ENCODE measurements at places on chromosomes 3 and 15.

DNA sequence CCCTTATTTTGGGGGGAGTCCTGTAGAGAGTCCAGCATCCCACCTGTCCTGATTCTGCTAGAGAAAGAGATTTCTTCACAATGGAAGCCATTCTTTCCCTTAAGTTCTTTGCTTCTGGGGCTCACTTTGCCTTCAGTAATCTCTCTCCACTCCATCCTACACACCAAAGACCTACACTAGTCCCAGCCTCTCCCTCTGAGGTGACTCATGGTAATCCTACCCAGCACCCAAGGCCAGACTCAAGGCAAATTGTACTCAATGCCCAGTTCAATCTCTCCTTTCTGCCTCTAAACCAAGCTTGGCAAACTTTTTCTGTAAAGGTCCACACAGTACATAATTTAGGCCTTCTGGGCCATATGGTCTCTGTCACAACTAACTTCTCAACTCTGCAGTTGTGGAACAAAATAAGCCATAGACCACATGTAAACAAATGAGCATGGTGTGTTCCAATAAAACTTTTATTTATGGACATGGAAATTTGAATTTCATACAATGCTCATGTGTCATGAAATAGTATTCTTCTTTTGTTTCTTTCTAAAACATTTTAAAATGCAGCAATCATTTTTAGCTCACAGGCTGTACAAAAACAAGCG, 72.5 kb downstream of the MRPL46 start:
- DNase-seq: no peak

GRCh38 chr3:12948891-12949711, 107.7 kb upstream of the RPL32 start:
- no peak for DNase-seq

- DNase-seq: no peak
Measured at GRCh38 chr3:177646749-177647148, 449.5 kb upstream of the TBL1XR1 start.

- peak; percentile 89 for DNase-seq
Measured at GRCh38 chr3:104437131-104437750, 929.5 kb upstream of the ALCAM start.

DNA sequence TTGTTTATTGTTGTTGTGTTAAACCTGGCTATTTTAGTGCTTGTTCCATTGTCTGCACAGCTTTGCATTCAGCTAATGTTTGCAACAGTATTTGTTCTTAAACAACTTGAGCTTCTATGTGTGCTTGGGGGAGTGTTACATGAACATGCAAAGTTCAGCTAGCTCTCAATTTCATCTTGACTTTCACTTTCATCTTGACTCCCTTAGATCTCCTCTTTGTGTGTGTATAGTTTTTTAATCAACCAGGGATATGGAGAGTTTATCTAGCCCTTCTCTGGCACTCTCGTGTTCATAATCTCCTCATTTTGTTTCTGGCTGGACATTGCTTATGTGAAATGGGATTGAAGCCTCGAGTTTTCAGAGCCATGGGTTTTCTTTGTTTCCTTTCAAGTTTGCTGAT, 212.4 kb upstream of the ZBTB20 start:
- DNase-seq: no peak

DNA sequence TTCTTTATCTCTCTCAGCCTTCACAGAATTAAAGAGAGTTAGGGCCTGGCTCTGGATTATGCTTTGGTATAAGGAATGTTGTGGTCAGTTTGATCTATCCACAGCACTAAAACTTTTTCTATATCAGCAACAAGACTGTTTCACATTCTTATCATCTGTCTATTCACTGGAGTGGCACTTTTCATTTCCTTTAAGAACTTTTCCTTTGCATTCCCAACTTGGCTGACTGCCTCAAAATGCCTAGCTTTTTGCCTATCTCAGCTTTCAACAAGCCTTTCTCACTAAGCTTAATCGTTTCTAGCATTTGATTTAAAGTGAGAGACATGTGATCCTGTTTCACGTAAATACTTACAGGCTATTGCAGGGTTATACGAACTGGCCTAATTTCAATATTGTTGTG, 471.8 kb downstream of the GBE1 start:
- peak; percentile 25 for DNase-seq

GRCh38 chr3:78141269-78141668, 1101.4 kb downstream of the ROBO2 start:
- DNase-seq: peak; percentile 22

GRCh38 chr15:68431792-68432401, at the start of gene ITGA11:
Gene ITGA11 (minus strand): TSS chr15:68432163. CDS start chr15:68432066, 97 bp downstream.
- DNase-seq: no peak

DNA sequence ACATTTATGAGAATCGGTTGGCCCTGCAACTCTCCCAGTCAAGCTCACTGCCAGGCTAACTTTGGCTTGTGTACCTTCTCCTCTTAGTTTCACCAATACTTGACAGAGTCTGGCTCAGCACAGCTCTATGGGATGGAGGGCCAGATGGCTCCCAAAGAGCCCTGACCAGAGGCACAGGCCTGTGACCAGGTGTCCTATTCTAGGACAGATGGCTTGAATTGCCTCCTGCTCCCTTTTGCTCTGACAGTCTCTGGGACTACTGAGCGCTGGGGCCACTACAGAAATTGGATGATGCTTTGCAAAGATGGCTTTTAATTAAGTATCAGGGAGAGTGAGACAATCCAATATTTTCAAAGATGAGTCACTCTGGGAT, 10.3 kb upstream of the ARID3B start:
- no peak for DNase-seq

DNA sequence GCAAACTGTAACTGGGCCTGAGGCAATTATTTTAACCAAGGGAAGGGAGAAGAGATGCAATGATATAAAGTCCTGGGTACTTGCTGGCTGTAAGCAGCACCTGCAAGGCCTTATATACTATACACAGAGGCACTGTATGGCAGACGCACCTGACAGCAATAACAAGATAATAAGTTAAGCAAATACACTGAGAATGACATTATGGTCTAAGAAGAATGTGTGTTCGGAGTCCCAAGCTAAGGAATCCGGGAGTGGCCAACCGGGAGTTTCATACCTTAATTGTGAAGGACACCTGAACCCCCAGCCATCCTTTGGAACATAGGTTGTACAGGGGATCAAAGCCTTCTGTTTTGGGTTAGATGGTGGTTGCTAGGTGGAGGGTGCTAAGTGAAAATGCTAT, 13.7 kb downstream of the FAM240A start:
- DNase-seq: no peak

DNA sequence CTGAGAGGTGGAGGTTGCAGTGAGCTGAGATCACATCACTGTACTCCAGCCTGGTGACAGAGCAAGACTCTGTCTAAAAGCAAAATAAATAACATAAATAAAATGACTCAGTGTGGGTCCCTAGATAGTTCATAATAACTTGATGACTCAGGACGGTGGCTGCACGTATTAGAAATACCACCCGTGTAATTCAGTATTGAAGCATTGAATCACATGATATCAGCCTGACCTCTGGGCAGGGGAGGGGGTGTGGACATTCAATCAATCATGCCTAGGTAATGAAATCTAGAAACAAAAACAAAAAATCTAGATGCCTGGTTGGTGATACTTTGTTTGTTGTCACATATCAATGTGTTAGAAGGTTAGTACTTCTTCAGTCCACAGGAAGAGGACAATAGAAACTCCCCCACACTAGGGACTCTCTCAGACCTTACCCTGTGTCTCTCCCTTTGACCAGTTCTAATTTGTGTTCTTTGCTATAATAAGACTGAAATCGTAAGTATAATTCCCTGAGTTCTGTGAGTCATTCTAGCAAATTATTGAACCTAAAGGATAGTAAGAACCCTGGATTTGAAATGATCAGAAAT, 177.3 kb downstream of the GAP43 start:
- DNase-seq: peak; percentile 58

- no peak for DNase-seq
Measured at GRCh38 chr3:137110392-137110996, 152.7 kb downstream of the IL20RB start.

DNA sequence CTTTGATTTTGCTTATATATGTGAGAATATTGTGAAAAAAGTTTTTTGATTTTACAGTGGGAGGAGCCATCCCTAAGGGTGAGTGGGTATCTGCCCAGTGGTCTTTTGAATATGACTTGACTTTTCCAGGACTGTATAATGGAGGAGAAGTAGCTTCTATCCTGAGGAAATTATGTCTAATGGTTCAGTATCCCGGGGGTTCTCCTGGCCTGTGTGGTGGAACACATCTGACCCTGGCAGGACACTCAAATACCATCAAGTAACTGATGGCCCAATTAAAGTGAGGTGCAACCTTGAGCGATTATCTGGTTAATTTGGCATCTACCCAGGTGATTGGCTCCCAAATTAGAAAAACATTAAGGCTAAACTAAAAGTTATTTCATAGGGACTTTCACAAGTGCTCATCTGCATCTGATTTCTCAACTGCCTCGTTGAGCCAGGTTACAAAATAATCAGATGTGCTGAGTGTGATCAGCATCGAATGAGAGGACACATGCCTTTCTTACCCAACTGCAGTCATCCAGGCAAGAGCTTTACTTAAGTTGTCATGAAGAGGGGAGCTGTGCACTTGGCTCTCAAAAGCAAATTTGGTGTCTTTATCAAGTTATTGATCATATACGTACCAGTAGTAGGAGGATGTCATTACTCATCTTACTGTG, 201.4 kb downstream of the IL5RA start:
- DNase-seq: no peak

DNA sequence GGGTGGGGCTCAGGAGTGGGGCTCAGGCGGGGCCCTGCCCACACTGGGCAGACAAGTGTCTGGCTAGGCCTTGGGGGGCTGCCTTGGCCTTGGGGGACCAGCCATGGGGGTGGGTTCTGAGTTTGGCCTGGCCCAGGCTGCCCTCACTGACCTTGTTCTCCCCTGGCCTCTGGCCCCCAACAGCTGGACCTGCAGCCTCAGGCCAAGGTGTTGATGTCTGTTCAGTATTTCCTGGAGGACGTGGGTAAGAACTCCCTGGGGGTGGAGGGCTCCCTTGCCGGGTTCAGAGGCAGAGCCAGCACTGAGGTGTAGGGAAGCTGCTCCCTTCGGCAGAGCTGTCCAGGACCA, 20.0 kb downstream of the PRKCD start:
- DNase-seq: no peak

DNA sequence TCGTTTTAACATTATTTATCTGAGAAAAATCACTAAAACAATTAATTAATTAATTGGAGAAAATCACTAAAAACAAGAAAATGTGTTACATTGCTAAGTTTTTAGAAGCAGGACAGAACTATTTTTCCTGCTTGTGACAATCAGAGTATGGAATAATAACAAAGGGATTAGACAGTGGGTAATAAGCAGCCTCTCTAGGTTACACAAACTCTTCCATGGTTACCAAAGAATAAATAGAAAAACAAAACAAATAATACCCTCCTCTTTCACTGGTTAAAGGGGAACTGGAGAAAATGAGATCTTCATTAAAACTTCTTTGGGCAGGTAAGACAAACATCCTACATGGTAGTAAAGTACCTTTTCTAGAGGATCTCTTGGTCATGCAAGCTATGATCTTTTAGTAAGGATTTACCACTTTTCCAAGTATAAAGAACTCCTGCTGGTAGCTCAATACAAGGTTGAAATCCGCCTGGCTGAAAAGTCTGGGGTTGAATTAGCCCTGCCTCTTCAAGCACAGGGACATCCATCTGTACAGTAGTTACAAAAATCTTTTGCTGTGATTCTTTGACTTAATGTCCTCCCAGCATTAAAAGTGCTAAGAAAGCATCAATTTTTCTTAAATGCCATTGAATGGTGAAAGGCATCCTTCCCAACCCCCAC, 2.5 kb upstream of the PLCH1 start:
- no peak for DNase-seq

DNA sequence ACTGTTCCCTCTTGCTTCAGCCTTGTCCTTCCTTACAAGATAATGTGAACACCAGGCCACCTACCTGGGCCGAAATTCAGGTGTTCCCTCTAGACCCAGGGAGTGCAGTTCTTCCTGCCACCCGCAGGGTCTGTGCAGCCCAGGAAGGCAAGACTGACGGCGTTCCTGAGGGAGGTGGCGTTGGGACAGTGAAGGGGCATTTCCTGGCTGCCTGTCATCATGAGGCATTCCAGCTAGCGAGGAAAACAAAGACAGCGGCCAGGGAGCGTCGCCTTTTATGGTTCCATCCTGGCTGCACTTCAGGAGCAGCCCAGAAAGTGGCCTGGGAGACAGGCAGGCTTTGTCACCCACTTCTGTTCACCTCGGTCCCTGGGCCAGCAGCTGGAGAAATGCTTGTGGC, 84.8 kb upstream of the WNT5A start:
- DNase-seq: no peak

DNA sequence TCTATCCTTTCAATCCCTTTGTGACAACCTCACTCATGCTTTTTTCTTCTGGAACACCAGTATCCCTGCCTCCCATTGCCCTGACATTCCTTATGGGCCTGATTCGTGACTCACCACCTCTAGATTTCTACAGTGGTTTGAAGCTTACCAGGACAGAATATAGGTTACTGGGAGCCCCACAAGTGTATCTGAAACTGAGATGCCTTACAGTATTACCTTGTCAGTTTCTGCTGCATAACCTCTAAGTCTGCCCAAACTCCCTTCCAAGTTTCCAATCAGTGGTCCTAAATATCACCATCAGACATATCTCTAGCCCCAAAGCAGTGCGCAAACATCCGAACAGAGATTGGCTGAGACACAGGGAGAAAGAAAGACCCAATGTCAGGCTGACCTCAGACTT, 5.6 kb downstream of the CPB1 start:
- no peak for DNase-seq

GRCh38 chr3:171135549-171135948, 109.0 kb upstream of the SLC2A2 start:
- no peak for DNase-seq

GRCh38 chr15:79067969-79068368, 22.6 kb downstream of the RASGRF1 start:
- DNase-seq: no peak

DNA sequence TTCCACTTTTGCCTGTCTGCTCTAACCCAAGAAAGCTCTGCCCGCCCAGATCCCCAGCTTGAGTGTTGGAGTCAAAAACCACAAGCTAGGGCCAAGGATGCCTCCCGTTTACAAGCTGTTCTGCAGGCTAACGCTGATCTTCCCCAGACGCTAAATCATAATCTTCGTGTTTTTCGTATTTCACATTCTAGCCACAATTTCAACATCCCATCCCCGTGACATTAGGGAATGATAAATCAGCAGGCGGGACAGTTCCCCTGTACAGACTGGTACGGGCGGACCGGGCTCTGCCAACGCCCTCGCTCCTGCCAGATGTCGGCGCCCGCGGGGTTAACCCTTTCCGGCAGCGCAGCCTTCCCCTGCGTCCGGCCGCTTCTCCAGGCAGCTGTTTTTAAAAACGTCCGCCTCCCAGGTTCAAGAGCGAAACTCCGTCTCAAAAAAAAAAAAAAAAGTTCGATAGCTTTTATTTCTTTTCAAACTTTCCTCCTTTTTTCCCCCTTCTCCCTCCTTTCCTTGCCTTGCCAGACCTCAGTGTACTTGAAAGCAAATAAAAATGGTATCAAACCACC, 81.0 kb upstream of the BNC1 start:
- DNase-seq: peak; percentile 56
